ENCODE measurements at places on chromosomes 2 and 18.

GRCh38 chr18:80193701-80194100, 53.6 kb downstream of the PARD6G start:
- DNase-seq, result no peak

DNA sequence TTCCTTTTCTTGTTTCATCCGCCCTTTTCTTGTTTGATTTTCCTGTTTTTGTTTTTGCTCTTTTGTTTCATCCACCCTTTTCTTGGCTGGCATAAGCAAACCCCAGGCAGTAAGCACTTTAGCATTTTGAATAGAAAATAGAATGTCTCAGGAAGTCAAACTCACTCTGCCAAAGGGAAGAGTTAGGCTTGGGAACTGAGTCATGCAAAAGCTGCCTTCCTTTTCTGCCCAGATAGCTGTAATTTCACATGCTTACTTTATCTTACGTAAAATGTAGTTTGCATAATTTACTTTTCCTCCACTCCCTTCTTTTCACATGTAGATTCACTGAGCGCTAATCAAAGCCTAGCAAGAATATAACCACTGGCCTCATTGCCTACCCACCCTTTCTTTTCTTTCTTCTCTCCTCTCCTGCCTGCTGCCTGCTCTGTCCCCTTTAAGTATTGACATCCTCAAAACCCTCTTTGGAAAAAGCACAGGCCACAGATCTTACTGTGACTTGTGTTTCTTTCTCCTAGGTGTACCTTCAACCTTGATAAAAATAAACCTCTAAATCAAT, 48.4 kb downstream of the CNGA3 start:
- DNase-seq, result no peak

DNA sequence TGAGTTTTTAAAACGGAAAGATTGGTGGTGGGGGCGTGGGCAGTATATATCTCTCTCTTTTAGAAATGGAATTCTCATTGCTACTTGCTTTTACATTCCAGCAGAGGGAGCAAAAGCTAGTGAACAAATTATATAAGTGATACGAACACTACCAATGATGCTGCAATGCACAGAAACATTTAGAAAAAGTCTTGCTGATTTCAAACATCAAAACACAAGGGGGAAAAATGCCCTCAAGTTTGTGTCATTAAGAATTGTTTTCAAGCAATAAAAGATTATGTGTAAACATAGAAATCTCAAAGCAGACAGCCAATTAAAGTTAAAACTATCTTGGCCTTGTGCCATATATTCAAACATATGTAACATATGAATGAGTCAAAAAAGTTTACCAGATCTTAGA, 296.3 kb upstream of the KCNJ3 start:
- no peak for DNase-seq

- DNase-seq, result no peak
These were observed 124.3 kb upstream of the FOSL2 start for GRCh38 chr2:28268386-28268785.

GRCh38 chr18:66156946-66157687, 406.3 kb downstream of the CDH7 start:
- no peak for DNase-seq

GRCh38 chr2:208571764-208572131, 165.2 kb downstream of the PTH2R start:
- DNase-seq, result no peak
